GM04504 (cell line): ENCODE measurements at places on chromosomes 7 and 10.
A peak's percentile ranks its signal among the peaks of the same experiment; 100 is the strongest.

DNA sequence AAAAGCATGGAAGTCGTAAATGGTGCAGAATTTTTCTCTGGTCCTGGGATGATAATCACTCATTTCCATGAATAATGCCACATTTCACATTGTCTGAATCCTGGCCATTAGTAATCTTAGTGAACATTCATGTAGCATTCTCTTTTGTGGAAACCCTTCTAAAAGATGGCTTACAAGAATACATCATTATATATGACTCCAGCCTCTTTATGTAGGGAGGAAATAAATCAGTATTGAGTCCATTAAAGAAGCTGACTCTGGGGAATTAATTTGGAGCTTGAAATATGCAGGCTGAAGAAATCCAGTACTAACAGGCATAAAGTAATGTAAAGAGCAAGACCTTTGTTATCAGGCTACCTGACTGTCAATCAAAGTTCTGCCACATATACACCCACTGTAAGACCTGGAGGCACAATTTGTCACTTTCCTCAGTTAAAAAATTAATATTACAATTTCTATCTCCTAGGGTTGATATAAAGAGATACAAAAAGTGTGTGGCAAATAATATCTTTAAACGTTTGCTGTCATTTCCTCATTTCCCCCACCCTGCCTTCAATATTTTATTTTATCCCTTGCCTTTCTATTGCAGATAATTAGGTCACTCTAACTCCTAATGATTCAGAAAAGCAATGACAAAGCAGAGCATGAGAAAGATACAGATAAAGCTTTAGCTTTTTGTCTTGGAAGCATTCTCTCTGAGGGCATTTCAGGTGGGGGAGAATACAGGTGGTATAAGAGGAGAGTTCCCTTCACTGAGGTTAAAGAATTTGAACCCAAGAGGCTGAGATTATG lies 1122.0 kb upstream of the GHITM start:
- DNase-seq, result no peak

- DNase-seq, result no peak
Observed at GRCh38 chr7:16921644-16922257, 40.0 kb upstream of the AGR3 start.

DNA sequence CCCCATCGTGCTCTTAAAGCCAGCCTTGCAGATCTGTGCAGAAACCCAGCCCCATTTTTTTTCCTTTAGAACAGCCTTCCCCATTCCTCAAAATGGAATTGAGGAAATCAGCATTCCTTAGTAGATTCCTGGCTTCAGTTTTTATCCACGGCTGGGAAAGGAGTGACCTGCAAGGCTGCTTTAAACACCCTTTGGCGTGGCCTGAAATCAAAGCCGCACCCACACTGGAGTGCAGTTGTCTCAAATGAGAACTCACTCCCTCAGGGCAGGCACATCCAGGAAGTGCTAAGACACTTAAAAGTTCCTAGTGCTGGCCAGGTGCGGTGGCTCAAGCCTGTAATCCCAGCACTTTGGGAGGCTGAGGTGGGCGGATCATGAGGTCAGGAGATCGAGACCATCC lies 34.8 kb downstream of the HTR5A start:
- DNase-seq, result no peak

- DNase-seq, result no peak
Observed at GRCh38 chr10:90407131-90407530, 450.7 kb downstream of the HTR7 start.

GRCh38 chr7:1693991-1694524 lies 24.0 kb downstream of the ELFN1 start:
- DNase-seq, result no peak

DNA sequence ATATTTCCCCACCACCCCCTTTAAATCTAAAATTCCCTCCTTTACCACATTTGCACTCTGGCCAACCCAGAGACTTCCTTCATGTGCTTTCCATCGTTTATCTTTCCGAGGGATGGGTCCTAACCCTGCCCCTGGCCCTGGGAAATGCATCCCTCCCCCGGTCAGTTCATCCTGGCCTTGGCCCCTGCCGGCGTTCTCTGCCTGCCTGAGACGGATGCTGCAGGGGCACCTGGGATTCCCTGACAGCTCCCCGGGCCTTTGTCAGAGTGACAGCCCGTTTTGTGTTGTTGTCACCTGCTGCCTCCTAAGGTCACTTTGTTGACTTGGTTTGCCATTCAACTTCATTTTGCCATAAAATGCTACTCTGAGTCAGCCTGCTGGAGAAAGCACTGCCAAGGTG lies 34.8 kb upstream of the PITRM1 start:
- no peak for DNase-seq

GRCh38 chr7:101555921-101556275 lies 73.2 kb downstream of the MYL10 start:
- DNase-seq, result no peak

DNA sequence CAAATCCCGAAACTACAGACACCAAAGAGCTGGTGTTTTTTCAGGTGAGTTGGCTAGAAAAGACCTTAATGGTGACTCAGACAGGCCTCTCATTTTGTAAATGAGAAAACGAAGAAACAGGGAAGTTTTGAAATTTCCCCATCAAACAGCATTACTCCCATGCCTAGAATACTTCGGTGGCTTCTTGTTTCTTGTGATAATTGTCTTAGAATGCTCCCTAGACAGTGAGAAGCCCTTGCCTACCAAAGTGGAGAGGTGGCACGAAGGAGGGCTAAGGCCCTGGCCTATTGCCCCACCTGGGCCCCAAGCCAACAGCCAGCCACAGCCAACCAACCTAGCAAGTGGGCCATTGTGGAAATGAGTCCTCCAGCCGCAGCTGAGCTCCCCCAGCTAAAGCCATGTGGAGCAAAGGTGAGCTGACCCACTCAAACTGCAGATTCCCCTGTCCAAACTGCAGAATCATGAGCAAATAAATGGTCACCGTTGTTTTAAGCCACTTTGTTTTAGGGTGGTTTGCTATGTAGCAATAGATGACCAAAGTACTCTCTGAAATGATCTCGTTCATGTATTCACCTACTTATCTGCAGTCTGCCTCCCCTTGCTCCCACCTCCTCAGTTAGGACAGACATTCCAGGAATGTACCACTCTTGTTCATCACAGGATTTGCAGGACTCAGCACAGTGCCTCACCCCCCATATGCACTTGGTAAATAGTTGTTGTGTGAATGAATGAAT lies 97.7 kb upstream of the FGFR2 start:
- DNase-seq, result no peak

DNA sequence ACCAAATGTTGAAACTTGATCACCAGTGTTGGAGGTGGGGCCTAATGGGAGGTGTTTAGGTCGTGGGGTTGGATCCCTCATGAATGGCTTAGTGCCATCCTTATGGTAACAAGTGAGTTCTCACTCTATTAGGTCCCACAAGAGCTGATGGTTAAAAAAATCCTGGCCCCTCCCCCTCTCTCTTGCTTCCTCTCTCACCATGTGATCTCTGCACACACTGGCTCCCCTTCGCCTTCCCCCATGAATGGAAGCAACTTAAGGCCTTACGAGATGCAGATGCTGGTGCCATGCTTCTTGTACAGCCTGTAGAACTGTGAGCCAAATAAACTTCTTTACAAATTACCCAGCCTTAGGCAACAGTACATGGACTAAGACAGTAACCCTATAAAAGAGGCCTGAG lies 62.7 kb downstream of the PPP1R3C start:
- DNase-seq, result no peak

GRCh38 chr10:61990761-61991135 lies 89.2 kb downstream of the ARID5B start:
- DNase-seq, result no peak

DNA sequence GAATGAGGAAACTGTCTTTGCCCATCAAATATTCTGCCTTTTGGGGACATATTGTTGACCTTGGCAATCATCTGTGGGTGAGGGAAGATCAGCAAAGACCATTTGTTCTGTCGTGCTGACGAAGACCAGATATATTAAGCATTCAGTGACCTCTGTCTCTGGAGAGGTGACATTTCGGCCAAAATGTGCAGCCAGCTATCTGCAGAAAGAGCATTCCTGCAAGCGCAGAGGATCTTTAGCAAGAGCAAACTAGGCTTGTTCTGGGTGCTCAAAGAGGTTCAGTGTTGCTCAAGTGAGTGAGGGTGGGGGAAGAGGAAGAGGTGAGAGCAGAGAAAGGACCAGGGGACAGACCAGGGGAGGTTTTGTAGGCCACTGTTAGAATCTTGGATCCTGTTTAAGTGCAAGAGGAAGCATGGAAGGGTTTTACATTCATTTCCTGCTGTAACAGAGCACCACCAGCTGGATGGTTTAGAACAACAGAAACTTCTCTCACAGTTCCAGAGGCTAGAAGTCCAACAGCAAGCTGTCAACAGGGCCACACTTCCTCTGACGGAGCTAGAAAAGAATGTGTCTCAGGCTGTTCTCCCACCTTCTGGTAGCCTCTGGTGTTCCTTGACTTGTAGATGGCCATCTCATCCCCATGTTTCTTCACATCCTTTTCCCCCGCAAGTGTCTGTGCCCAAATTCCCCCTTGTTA lies 11.2 kb downstream of the C10orf120 start:
- DNase-seq, result peak; percentile 1

GRCh38 chr7:98222533-98223195 lies 11.4 kb downstream of the BHLHA15 start:
- no peak for DNase-seq

- no peak for DNase-seq
Observed at GRCh38 chr7:78111386-78111785, 312.8 kb downstream of the PHTF2 start.

GRCh38 chr7:148155826-148156225 lies 434.7 kb upstream of the C7orf33 start:
- no peak for DNase-seq

DNA sequence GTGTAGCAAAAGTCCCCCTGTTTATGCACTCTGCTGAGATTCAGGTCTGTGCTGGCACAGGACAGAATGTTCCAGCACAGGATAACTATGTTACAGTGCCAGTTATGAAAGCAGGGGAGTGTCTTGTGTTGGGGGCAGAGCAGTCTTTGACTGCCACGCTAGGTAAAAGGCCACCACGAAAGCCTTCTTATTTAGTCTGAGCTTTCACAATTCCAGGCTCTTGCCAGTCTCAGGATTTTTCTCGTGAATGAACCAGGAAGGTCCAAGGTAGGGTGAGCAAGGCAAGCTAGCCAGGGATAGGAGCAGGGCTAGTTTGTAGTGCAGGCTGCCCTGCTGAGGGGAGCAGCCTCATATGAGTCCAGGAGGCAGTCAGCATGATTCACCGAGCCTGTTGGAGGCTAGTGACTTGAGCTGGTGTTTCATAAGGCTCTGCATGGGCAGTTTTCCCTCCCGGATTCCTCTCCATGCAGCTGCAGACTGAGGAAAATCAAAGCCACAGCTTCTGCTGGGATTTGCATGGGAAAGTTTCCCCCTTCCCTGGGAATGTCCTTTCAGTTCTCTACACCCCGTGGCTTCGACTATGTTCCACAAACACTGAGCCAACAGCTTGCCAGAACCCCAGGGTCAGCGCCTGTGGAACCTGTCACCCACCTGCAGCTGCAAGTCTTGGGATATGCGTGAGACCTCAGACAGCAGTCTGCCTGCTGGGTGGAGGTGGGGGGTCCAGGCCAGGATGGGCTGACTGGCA lies 112.3 kb downstream of the JCAD start:
- peak; percentile 60 for DNase-seq

DNA sequence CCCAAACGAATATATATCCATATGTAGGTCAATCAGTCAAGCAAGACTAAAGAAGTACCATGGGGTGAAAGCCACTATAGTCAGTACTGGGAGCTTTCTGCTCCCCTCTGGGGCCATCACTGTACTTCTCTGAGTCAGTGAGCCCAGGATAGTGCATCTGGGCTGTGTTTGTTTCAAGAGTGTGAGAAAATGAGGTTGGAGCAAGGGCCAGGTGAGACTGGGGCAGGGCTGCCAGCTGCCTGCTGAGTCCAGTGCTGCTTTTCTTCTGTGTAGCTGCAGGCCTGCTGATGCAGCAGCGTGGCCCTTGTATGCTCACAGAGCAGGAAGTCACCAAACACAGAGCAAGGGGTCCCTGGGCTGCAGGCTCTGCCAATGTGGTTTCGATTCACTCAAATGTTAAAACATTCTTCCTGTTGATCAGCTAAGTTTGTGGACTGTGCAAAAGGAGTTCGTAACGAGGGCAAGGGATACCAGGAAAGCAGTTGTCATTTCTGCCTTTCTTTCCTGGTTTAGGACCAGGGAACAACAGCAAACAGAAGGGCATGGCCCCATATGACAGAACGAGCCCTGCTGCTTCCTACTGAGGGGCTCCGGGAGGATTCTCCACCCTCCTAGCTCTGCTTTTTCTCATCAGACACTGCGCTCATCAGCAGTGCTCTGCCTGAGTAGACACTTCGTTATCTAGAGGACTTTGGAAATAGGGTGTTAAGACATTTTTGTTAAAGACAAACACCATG lies 65.4 kb upstream of the TNS3 start:
- no peak for DNase-seq

DNA sequence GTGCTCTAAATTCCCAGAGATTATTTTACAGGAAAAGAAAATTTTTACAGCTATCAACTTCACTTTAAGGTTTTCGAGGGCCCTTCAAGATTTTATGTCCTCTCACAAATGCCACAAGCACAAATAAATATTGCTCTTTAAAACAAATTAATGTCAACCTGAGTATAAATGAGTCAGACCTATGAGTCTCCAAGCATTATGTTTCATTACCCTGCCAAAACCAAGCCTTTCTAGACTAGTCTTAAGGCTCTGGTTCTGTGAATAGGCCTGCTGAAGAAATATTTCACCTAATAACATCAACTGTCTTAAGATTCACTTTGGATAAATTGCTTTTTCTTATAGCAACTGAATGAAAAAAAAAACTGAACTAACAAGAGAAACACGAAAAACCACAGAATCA lies 153.0 kb downstream of the PDE1C start:
- no peak for DNase-seq

DNA sequence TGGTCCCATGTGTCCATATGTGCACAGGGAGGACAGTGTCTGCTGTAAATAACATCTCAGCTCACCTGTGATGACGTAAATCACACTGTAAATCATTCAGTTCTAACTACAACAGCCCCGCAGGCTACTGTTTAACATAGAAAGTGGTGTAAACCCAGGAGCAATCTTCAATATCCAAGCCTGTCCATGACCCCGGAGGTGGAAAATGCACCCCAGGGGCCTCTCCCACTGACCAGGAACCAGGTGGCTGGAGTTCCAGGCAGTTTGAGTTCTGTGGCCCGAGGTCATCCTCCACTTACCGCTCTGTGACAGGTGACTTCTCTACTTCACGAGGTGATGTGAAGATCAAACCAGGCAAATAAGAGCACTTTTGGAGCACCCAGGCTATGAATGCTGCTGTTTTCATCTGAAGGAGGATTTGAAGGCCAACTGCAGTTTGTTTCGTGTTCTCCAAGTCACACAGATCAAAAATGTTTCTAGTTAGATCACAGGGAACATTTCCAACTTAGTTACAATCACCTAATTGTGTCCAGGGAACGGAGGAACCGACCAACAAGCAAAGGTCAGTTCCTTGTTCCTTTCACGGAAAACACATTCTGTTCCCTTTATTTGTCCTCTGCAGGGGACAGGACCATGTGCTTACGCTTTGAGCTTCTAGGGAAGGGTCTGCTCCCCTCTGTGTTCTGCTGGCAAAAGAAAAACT lies 131.8 kb downstream of the WDR37 start:
- DNase-seq, result no peak

DNA sequence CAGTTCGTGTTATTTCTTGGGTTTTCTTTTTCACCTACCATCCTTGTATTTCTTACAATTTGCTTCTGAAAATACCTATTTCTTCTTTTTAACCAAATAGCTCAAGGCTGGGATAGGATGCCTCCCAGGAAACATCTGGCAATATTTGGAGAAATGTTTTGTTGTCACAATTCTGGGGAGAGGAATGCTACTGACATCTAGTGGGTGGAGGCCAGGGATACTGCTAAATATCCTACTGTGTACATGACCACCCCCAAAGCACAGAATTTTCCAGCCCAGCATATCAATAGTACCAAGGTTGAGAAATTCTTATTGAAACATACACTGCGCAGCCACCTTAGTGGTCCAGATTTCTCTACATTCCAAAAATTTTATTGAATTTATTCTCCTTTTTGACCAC lies 55.5 kb downstream of the CNTNAP2 start:
- DNase-seq, result no peak
